H4 (cell line): ENCODE measurements at places on chromosomes 5 and 9.
A peak's percentile ranks its signal among the peaks of the same experiment; 100 is the strongest.

DNA sequence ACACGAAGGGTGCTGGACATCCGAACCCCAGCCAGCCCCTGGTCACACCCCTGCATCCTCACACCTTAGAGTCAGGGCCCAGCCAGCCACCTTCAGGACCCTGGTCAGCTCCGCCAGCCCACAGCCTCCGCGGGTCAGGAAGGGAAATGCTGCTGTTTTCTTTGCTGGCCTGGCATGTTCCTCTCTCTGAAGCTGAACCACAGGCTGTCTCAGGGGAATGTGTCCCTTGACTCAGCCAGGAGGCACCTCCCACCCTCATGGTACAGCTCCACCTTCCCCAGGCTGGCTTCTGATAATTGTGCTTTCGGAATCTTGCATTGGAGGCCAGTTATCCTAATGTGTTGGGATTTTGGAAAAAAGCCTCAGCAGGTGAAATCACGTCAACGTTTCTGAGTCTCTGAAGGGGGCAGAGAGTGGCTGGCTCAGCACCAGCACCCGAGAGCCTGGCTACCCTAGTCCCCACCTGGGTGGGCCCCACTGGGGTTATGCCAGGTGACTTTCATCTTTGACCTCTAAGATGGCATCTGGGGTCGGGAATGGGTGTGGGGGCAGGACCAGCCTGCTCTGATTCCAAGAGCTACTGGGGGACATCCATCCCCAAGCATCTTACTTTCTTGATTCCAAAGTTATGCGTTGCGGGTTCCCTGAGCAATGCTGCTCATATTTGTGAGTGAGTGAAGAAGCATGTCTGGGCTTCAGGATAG is 9.8 kb upstream of the OLFM1 start:
- peak; percentile 44 for DNase-seq

- no peak for DNase-seq
Observed at GRCh38 chr5:115812372-115812771, 4.1 kb downstream of the CDO1 start.

- peak; percentile 87 for DNase-seq
Observed at GRCh38 chr9:124306098-124306735, 48.5 kb downstream of the NEK6 start.

DNA sequence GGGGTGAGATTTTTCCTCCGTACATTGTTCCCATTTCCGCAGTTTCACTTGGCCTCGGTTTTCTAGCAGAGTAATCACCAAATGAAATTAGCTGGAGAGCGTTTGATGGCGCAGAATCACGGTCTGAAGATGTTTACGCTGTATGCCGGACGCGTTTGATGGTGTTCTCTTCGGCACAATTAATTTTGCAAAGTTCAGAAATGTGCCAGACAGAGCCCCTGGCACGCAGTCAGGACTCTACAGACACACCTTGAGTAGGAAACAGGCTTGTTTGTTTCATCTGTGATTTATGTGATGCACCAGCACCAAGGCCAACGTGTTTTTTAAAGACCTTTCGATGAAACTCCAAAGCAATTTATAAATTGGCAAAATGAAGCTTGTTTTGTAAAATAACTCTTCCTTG is 863 bp upstream of the LIFR start:
- no peak for DNase-seq
